Panc1 (cell line): ENCODE measurements at places on chromosomes 13 and 19. TPM values are rescaled to one million over a fixed set of nuclear protein-coding genes. Genes with fewer than 3 reads are reported as not detected.

DNA sequence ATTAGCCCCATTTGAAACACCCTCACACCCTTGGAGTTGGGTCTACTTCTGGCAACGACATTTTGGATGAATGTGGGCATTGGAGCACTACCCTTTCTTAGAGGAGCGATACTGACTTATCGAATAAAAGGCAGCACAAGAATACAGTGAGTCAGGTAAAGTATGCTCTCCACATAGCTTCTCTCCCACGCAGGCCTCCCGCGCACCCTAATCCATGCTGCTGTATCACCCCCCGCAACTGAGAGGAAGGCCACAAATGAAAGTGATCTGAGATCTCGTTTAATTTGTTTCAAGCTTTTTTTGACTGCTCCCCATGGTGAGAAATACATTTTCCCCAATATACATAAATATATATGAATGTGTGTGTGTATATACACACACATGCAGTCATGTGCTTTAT is 25.4 kb upstream of the AKAP11 start:
- no peaks in the 10 kb centered on the region for H3K27me3 ChIP-seq
- DNase-seq = no peak
- no peak overlapping the region for H3K4me3 ChIP-seq
- no peak overlapping the region for H3K27ac ChIP-seq
- no peaks in the 10 kb centered on the region for H3K4me1 ChIP-seq
- no peaks in the 10 kb centered on the region for H3K36me3 ChIP-seq

GRCh38 chr13:31638577-31638976 is 100.7 kb upstream of the RXFP2 start:
- H3K4me1 ChIP-seq = no peaks in the 10 kb centered on the region
- no peak for DNase-seq
- H3K27ac ChIP-seq = no peak overlapping the region
- H3K27me3 ChIP-seq = no peaks in the 10 kb centered on the region

- H3K4me3 ChIP-seq = no peak overlapping the region
- no peak overlapping the region for H3K27ac ChIP-seq
- no peaks in the 10 kb centered on the region for H3K36me3 ChIP-seq
- DNase-seq = no peak
- H3K27me3 ChIP-seq = no peaks in the 10 kb centered on the region
- no peaks in the 10 kb centered on the region for H3K4me1 ChIP-seq
Measured at GRCh38 chr13:67520886-67521285, 290.8 kb upstream of the PCDH9 start.

- H3K27ac ChIP-seq = peak overlapping the region; percentile 95
- H3K4me3 ChIP-seq = no peak overlapping the region
- H3K36me3 ChIP-seq = no peaks in the 10 kb centered on the region
- no peak for DNase-seq
Measured at GRCh38 chr19:54029930-54030490, 33.7 kb downstream of the VSTM1 start.

- DNase-seq = no peak
- H3K36me3 ChIP-seq = no peaks in the 10 kb centered on the region; the same call in 1 of the 2 replicates
- H3K27ac ChIP-seq = no peak overlapping the region
- H3K4me3 ChIP-seq = no peak overlapping the region
- H3K27me3 ChIP-seq = no peaks in the 10 kb centered on the region
Measured at GRCh38 chr13:111158136-111158805, 43.2 kb downstream of the ARHGEF7 start.

GRCh38 chr13:26112843-26113242 is 61.0 kb upstream of the SHISA2 start:
- no peaks in the 10 kb centered on the region for H3K36me3 ChIP-seq
- H3K27me3 ChIP-seq = no peaks in the 10 kb centered on the region; the same call in 1 of the 2 replicates
- H3K4me3 ChIP-seq = no peak overlapping the region
- DNase-seq = no peak
- no peak overlapping the region for H3K27ac ChIP-seq

DNA sequence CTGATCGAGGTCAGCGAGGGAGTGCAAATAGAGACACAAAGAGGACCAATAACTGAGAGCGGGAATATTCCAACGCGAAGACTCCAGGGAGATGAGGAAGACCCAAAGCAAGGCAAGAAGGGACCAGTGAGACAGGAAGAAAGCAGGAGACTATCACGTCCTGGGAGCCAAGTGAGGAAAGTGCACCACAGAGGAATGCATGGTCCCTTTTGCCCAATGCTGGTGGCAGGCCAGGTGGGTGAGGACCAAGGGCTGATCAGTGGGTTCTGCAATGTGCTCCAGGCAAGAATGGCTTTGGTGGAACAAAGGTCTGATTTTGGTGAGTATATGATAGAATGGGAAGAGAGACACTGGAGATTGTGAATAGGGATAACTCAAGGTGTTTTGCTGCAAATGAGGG is 25.4 kb downstream of the CHST8 start:
- no peak overlapping the region for H3K4me3 ChIP-seq
- no peak for DNase-seq
- H3K27ac ChIP-seq = no peak overlapping the region
- H3K36me3 ChIP-seq = no peaks in the 10 kb centered on the region
- peaks cover 4% of the 10 kb centered on the region; the same call in 1 of the 2 replicates for H3K27me3 ChIP-seq

Gene HRC
- 0.13 TPM for total RNA-seq

Gene STX10
- 43.6 TPM for total RNA-seq

Gene GFY
- not detected for total RNA-seq
